Right renal pelvis (tissue), 4 donors: ENCODE measurements at places on chromosomes 16 and 17.

- no peak for DNase-seq
Observed at GRCh38 chr17:75610103-75610984, 22.7 kb downstream of the MYO15B start.

GRCh38 chr17:78997881-78998280 lies 11.7 kb downstream of the CANT1 start:
- no peak for DNase-seq

- no peak for DNase-seq
Observed at GRCh38 chr17:59851439-59852375, 41.0 kb downstream of the TUBD1 start.

DNA sequence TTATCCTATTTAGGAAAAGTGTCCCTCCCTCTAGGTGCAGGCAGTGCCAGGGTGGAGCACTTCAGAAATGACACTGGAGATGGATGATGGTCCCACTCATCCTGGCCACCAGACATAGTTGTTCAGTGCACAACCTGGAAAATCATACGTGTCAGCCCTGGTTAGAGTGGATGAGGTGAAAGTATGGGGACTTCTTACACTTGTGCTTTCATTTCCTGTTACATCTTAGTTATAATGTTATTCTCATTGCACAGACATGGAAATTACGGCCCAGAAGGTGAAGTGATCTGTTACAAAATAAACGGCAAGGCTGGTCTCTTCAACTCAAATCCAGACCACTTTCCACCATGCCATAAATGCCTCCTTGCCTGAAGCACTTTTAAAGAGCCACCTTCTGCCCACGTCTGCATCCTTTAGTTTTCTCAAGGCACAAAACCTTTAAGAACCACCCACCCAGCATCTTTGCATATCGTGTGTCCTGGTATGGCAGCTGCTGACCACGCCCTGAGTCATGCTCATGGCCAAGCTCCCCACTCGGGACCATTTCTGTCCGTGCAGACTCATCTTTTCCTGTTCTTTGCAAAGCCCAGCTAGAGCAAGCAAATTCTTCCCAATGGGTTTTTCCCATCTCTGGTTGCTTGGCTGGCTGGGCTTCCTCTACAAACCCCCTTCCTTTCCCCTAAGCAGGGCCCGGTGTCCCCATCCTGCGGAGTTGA lies 22.4 kb downstream of the TBC1D3B start:
- DNase-seq = no peak

DNA sequence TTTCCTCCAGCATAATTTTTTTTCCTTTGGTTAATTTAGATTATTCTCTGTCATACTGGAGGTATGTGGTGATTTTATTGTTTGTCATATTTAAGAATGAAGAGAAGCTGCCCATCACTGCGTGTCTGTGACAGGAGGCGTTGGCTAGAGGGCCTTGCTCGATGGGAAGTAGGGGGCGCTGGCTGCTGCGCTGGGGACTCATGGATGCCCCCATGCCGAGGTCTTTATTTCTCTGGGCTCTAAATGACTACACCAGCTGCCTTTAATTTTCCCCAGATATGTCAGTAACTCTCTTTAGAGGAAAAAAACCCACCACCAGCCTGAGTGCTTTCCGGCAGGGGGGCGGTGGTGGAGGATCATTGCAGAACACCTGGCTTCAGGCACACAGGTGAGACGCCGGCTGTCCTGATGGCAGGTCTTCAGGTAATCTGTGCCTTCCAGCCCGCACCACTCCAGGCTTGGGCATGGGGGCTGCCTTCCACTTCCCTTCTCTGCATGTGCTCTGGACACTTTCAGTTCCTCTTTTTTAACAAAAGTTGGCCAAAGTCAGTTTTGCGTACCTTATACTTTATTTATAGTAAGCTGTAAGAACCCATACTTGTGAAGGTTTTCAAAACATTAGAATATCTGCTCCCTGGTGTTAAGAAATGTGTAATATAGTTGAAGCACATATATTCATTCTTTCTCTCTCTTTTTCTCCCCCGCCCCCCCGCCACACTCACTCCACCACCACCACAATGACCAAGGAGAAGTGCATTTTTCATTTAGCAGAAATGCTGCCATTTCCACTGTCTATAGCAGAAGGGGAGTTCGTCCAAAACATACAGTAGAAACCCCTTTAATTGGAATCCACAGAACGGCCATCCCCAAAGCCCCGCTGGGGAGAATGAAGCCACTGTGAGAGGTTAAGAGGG lies 192.7 kb downstream of the RPTOR start:
- no peak for DNase-seq

- no peak for DNase-seq
Observed at GRCh38 chr16:81265658-81266451, 27.4 kb downstream of the BCO1 start.

- DNase-seq = no peak
Observed at GRCh38 chr16:1532771-1533170, 695 bp upstream of the TMEM204 start.

DNA sequence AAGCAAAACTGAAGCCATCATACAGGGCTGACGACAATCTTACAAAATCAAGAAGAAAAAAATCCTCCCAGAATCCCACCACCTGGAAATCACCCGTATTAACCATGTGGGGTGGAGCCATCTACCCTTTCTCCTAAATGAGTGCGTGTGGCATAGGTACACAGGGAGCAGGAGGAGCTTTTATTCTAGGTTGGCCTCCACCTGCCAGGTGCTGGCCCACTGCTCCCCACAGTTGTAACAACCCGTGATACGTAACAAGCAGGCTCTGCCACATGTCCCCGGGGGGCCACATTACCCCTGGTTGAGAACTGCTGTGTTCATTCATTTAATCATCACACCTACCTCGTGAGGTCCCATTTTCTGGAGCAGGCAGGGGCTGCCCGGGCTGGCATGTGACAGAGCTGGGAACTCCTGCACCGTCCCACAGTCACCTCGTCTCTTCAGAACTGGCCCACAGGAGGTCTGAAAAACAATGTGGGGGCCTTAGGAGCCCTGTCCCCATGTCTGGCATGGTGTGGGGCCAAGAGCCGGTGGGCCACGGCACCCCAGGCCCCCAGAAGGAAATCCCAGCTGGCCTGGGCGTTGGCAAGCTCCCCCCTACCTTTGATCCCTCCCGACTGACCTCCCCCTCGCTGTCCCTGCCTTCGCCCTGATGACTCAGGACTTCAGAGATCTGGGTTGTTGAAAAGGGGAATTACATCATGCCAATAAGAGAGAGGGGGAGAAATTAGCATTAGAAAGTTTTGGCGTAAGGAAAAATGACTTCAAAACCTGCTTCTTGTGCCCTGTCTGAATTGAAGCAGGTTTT lies 12.9 kb downstream of the CMIP start:
- no peak for DNase-seq

- DNase-seq = no peak
Observed at GRCh38 chr16:29744541-29745101, 1.2 kb downstream of the C16orf54 start.

DNA sequence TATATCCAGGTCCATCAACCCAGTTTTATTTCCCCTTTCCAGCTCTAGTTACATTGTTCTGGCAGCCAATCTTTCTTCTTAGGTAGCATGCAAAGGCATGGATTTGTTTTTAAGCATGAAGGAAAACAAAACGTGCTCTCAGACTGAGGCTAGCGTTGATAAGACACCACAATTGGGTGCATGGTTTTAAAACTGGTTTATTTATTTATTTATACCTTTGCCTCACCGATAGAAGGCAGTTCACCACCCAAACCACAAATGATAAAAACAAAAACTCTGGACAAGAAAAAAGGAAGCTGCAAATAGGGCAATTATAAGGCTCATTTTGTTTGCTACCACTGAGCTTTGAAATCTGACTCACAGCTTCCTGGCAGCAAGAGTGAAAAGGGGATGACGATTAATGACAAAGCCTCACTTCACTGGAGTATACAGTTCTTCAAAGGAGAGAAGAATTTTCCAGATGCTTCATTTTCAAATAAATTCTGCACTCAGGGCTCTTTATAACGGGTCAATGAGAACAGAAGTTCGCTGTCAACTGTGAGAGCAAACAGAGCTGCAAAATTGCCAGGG lies 278.4 kb upstream of the IRX5 start:
- no peak for DNase-seq

DNA sequence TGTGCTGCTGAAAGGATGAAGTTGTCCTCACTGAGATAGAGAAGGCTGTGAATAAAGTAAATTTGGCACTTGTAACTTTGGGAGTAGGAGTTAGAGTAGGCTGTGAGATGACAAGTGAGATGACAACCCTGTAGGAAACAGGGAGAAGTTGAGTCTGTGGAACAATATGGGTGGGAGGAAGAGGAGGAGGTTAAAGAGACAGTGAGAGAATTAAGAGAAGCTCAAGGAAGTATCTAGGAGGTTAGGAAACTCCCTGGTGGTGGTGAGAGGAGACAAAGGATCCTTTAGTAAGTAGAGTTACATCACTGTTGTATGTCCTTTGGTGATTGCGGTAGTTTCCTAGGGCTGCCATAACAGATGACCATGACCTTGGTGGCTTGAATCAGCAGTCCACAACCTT lies 10.7 kb upstream of the HSD17B2 start:
- DNase-seq = no peak

- DNase-seq = peak; percentile 75
Observed at GRCh38 chr17:76529224-76530094, 8.1 kb downstream of the CYGB start.

DNA sequence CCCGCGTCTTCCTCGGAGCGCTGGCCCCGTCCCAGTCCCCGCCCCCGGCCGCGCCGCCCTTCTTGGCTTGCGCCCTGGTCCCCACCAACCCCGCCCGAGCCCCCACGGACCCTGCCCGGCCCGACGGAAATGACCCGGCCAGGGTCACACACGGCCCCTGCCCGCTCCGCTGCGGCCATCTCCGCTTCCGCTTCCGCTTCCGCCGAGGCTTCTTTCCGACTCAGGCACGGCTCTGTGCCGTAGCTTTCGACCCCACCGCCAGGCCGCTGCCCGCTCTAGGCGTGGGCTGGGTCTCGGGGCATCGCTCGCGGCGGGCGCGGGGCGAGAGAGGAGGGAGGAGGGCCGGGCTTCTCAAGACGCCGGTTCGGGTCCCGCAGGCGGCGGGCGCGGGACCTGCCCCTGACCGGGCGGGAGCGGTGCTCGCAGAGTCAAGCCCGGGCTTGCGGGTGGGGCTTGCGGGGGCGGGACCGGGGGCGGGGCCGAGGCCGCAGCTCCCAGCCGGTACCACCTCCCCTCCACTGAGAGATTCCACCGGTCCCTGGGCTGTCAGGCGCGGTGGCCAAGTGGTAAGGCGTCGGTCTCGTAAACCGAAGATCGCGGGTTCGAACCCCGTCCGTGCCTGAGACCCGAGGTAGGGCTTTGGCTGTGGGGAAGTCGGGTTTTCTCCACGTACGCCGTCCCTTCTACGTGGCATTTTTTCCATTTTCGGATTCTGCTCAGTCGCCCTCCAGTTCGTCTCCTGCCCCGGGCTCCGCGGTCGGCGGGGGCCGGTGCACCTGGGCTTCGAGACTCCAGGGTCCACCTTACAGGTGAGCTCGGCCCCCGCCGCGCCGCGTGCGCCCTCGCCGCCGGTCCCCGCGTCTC lies 158.3 kb downstream of the RAB11FIP4 start:
- DNase-seq = peak; percentile 81

GRCh38 chr16:68078701-68079375 lies 6.3 kb upstream of the NFATC3 start:
- no peak for DNase-seq

DNA sequence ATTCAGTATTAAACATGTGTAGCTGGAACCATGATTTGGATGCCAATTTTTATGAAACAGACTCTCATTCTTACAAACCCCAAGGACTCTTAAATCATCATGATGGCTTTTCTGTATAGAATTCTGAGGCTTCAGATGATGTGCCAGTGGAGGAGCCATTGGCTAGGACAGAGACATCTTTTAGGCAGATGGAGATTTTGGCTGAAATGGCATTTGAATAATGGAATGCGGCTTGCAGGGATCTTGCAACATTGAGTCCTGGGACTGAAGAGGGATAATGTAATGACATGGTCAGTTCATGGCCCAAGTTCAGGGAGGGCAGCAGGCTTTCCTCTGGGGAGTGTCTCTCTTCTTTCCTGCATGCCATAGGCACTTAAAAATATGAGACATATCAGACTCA lies 172.4 kb downstream of the ABCA8 start:
- DNase-seq = no peak

- no peak for DNase-seq
Observed at GRCh38 chr16:89172171-89172527, 601 bp downstream of the CDH15 start.

- DNase-seq = no peak
Observed at GRCh38 chr16:54407596-54407995, 121.0 kb upstream of the IRX3 start.

DNA sequence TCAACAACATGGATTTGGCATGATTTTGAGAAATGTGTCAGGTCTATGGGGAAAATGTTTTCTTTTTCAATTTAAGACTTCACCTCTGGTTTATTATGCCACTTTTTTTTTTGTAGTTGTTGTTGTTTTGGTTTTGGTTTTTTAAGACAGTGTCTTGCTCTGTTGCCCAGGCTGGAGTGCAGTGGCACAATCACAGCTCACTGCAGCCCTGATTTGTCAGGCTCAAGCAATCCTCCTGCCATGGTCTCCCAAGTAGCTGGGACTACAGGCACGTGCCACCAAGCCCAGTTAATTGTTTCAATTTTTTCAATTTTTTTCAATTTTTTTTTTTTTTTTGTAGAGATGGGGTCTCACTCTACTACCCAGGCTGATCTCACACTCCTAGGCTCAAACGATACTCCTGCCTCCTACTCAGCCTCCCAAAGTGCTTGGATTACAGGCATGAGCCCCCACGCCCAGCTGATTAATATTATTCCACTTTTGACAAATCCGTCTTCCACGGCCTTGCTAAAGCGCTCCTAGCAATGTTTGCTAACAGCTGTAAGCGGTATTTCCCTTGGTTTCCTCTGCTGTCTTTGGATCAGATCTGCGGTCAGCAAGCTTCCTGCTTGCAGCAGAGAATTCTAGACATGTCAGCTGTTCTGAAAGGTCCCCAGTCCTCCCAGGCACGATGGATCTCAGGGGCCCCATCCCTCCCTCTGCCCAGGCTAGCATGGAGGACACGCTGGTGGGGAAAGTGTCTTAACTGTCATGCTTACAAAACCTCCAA lies 7.0 kb upstream of the MILR1 start:
- DNase-seq = no peak

DNA sequence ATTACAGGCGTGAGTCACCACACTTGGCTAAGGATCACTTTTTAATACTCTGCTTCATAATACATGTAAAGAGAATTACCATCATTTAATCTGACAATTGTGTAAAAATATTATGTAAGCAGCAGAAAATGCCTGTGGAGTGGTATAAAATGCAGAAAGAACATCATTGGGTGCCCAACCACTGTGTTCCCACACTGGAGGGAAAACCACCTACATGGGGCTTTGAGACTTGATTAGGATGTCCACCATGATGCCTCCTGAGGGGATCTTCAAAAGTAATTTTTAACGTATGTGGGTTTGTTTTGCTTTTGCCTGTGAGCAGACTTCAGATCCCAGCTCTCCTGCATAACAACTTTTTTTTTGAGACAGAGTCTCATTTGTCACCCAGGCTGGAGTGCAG lies 18.8 kb downstream of the CFAP97D1 start:
- no peak for DNase-seq
